Activated naive CD4-positive, alpha-beta T cell treated with anti-CD3 and anti-CD28 coated beads, Interleukin-2, amount 10 ng/mL, durations not matched to agents 7 days and 5 days (primary cell): ENCODE measurements at places on chromosomes 4 and X.

GRCh38 chr4:7769396-7770223 is 170.1 kb downstream of the AFAP1 start:
- DNase-seq = no peak
- H3K27ac ChIP-seq = peak overlapping the region; percentile 84
- peaks cover 30% of the 10 kb centered on the region for H3K36me3 ChIP-seq
- no peaks in the 10 kb centered on the region for H3K27me3 ChIP-seq
- no peak overlapping the region for H3K4me3 ChIP-seq

GRCh38 chrX:78327370-78328086 is at the start of gene CYSLTR1:
Gene CYSLTR1 (minus strand): TSS chrX:78327611. CDS start chrX:78273746, 53,865 bp downstream.
- H3K27me3 ChIP-seq = no peaks in the 10 kb centered on the region
- H3K4me1 ChIP-seq = peaks cover 67% of the 10 kb centered on the region
- peaks cover 11% of the 10 kb centered on the region for H3K36me3 ChIP-seq
- peak within 1 kb of the TSS; percentile 89 for H3K4me3 ChIP-seq
- DNase-seq = no peak

DNA sequence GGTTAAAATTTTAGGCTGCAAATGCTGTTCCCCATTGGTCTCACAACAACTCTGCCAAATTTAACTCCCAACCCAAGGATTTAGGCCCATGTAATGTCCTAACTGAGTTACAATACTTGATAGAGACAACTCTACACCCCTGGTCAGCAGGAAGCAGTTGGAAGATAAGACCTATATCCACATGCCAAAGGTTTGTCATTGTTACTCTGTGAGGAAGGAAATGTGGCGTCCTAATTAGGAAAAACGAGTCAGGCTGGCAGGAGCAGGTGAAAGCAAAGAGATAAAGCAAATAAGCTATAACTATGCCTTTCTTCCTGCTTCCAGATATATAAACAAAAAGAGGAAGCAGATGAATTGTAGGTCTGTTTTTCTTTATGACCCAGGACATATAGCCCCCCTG is 69.1 kb downstream of the SPIN4 start:
- no peaks in the 10 kb centered on the region for H3K4me1 ChIP-seq
- no peak overlapping the region for H3K4me3 ChIP-seq
- DNase-seq = no peak

- no peaks in the 10 kb centered on the region for H3K36me3 ChIP-seq
- H3K27me3 ChIP-seq = no peaks in the 10 kb centered on the region
- no peak overlapping the region for H3K27ac ChIP-seq
- DNase-seq = no peak
- H3K4me3 ChIP-seq = no peak overlapping the region
These were observed 99.8 kb upstream of the RAI2 start for GRCh38 chrX:17960891-17961290.

DNA sequence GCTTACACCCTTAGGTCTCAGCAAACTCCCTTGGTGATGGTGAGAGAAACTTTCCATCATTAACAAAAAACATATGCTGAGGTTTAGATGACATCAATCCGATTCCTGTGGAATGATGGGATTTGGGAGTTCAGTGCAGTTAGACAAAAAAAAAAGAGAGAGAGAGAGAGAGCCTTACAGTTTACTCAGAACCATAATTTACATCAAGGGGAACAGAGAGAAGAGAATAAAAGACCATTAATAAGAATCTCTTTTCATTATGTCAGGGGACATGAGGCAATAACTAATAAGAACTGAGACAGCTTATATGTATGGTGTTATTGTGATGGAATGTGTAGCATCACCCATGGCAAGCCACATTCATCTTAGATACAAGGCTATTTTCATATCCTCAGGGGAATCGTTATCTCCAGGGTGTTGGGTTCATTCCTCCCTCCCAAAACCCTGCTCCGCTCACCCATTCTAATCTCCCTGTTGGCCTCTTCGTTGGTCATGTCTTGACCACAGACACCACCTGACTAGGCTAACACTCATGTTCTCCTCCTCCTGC is 175.7 kb upstream of the MXRA5 start:
- no peaks in the 10 kb centered on the region for H3K4me1 ChIP-seq
- H3K36me3 ChIP-seq = no peaks in the 10 kb centered on the region
- DNase-seq = no peak
- H3K27ac ChIP-seq = no peak overlapping the region
- H3K4me3 ChIP-seq = no peak overlapping the region

DNA sequence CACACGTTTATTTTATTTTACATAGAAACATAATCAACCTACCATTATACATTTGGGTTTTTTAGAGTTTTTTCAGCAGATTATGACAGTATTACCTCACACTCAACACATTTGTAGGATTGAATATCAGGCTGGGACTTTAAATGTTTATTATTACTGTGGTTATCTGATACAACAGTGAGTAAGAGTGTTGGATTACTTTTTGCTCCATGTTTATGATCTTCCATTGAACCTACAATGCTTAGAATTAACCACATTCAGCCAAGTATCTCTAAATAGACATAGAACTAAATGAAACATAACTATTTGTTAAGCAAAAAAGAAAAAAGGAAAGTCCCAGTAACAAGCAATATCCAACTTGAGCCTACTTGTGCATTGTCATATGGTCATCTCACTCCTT is 607.4 kb upstream of the PITX2 start:
- H3K36me3 ChIP-seq = no peaks in the 10 kb centered on the region
- H3K27me3 ChIP-seq = no peaks in the 10 kb centered on the region
- DNase-seq = no peak
- H3K4me3 ChIP-seq = no peak overlapping the region
- no peaks in the 10 kb centered on the region for H3K4me1 ChIP-seq

- no peak overlapping the region for H3K4me3 ChIP-seq
- no peaks in the 10 kb centered on the region for H3K4me1 ChIP-seq
- H3K27me3 ChIP-seq = no peaks in the 10 kb centered on the region
- H3K36me3 ChIP-seq = no peaks in the 10 kb centered on the region
- H3K27ac ChIP-seq = no peak overlapping the region
These were observed 250.3 kb downstream of the GBA3 start for GRCh38 chr4:22942920-22943559.

GRCh38 chr4:128633067-128633466 is 176.4 kb upstream of the JADE1 start:
- no peaks in the 10 kb centered on the region for H3K4me1 ChIP-seq
- H3K36me3 ChIP-seq = no peaks in the 10 kb centered on the region
- no peak for DNase-seq
- no peak overlapping the region for H3K4me3 ChIP-seq
- H3K27ac ChIP-seq = no peak overlapping the region

- H3K27me3 ChIP-seq = peaks cover 3% of the 10 kb centered on the region
- H3K4me3 ChIP-seq = no peak overlapping the region
- H3K27ac ChIP-seq = no peak overlapping the region
- no peaks in the 10 kb centered on the region for H3K36me3 ChIP-seq
- no peak for DNase-seq
These were observed 118.7 kb upstream of the ANXA3 start for GRCh38 chr4:78432896-78433295.

GRCh38 chr4:77156912-77157858 is at the start of gene CCNG2:
Gene CCNG2 (plus strand): TSS chr4:77157207. CDS start chr4:77158533, 1,326 bp downstream.
- DNase-seq = peak; percentile 90
- peaks cover 19% of the 10 kb centered on the region for H3K36me3 ChIP-seq
- peak within 1 kb of the TSS; percentile 97 for H3K27ac ChIP-seq
- H3K4me1 ChIP-seq = peaks cover 43% of the 10 kb centered on the region

DNA sequence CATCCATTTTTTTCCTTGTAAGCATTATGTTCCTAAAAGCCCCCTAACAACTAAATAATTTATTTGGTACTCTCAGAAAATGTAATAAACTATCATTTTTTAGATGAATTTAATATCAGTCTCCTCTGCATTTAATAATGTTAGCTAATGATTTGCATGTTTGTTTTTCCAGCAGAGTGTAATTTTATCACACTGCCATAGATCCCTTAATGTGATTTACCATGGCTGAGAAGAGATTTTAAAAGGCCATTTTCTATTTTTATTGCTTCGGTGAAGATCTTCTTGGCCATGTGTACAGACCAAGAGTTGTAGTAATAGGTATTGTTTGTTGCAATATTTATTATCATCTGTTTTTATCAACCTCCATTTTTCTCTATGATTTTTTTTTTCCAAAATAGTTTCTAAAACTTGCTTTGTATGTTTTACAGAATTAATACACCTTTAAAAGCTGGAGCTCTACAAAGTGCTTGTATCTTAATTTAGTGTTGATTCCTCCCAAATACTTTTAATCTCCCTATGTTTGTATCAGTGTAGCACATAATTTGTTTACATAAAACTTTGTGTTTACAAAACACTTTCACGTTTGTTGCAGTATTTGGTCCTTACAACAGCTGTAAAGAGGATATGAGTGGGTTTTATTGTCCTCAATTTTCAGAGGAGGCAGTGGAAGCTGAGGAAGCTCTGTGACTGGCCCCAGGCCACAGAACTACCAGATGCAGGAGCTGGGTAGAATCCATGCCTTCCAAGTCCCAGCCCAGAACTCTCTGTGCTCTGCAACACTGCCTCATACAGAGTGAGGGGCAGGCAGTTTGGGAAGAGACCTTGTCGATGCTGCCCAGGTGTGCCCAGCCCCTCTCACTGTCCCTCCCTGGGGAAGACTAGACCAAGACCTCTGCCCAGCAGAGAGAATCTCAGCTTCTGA is 58.1 kb downstream of the FAM114A1 start:
- no peak for DNase-seq
- no peak overlapping the region for H3K4me3 ChIP-seq
- peaks cover 6% of the 10 kb centered on the region for H3K27me3 ChIP-seq
- peaks cover 1% of the 10 kb centered on the region for H3K4me1 ChIP-seq
- H3K27ac ChIP-seq = no peak overlapping the region

DNA sequence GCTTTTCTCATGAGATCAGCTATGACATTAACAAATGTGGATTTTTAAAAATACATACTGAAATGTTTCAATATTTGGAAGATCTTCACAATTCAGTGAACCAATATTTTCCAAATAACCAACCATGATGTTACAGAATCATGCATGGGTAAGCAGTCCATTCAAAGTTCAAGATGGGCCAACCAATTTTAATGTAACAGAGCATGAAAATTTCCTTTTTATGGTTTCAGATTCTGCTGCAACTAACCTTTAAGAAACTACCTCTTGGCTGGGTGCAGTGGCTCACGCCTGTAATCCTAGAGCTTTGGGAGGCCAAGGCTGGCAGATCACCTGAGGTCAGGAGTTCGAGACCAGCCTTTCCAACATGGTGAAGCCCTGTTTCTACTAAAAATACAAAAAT is 107.7 kb downstream of the RBM47 start:
- H3K4me3 ChIP-seq = no peak overlapping the region
- DNase-seq = no peak
- H3K27me3 ChIP-seq = peaks cover 14% of the 10 kb centered on the region
- peaks cover 1% of the 10 kb centered on the region for H3K36me3 ChIP-seq

GRCh38 chrX:48540480-48540879 is 966 bp downstream of the TBC1D25 start:
- H3K27me3 ChIP-seq = no peaks in the 10 kb centered on the region
- peaks cover 24% of the 10 kb centered on the region for H3K4me1 ChIP-seq
- peaks cover 15% of the 10 kb centered on the region for H3K36me3 ChIP-seq
- H3K4me3 ChIP-seq = peak overlapping the region; percentile 88

DNA sequence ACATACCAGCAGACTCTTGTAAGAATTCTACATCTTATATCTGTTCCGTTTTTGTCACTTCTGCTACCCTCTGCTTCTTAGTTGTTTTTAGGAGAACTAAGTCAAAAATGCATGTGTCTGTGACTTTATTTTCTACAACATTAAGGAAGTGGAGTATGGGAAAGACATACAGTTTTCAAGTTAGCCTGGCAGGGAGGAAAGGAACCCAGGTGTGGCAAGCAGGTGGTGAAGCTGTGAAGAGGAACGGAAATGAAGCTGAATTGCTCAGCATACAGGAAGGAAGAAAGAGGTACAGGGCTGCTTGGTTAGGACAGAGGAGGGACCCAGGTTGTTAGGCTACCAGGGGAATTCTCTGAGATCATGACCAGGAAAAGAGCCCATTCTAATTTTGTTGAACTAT is 9.4 kb downstream of the GPRIN3 start:
- peak overlapping the region; percentile 77 for H3K4me3 ChIP-seq
- peaks cover 41% of the 10 kb centered on the region for H3K36me3 ChIP-seq
- peak overlapping the region; percentile 97 for H3K27ac ChIP-seq
- DNase-seq = peak; percentile 63
- H3K4me1 ChIP-seq = peaks cover 83% of the 10 kb centered on the region

GRCh38 chr4:164731827-164732474 is 22.0 kb upstream of the SMIM31 start:
- DNase-seq = peak; percentile 55
- H3K36me3 ChIP-seq = no peaks in the 10 kb centered on the region
- H3K4me3 ChIP-seq = no peak overlapping the region
- H3K27ac ChIP-seq = no peak overlapping the region
- H3K4me1 ChIP-seq = peaks cover 4% of the 10 kb centered on the region

DNA sequence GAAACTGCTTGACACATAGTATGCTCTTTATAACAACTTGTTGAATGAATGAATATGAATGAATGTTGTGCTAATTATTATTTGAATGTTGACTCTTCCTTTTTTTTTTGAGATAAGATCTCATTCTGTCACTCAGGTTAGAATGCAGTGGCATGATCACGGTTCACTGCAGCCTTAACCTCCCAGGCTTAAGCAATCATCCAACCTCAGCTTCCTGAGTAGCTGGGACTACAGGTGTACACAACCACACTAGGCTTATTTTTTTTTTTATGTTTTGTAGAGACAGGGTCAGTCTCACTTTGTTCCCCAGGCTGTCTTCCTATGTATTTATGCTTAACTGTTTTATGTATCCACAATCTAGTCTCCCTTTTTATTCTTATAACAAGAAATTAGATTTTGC is 114.7 kb upstream of the WDFY3 start:
- H3K4me3 ChIP-seq = no peak overlapping the region
- H3K4me1 ChIP-seq = no peaks in the 10 kb centered on the region
- no peaks in the 10 kb centered on the region for H3K27me3 ChIP-seq

GRCh38 chr4:179804440-179804839 is 2362.2 kb upstream of the AGA start:
- H3K4me3 ChIP-seq = no peak overlapping the region
- H3K27me3 ChIP-seq = no peaks in the 10 kb centered on the region
- no peaks in the 10 kb centered on the region for H3K36me3 ChIP-seq

DNA sequence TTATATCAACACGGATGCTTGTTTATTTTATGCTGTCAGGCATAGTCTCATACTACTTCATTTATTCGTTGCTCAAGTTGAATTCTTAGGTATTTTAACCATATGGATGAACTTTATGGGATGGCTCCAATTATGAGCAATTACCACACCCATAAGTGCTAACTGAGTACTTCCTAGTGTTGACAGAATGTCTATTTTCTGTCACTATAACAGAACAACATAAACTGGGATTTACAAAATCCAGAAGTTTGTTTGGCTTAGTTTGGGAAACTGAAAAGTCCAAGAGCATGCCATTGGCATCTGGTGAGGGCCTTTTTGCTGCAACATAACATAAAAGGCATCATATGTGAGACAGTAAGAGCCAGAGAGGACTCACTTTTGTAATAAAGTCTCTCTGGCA is 21.0 kb downstream of the SULT1E1 start:
- no peak overlapping the region for H3K4me3 ChIP-seq
- no peak overlapping the region for H3K27ac ChIP-seq
- H3K4me1 ChIP-seq = peaks cover 1% of the 10 kb centered on the region
- no peaks in the 10 kb centered on the region for H3K36me3 ChIP-seq
- peaks cover 5% of the 10 kb centered on the region for H3K27me3 ChIP-seq

GRCh38 chr4:138843616-138844015 is 172.0 kb upstream of the NOCT start:
- no peak for DNase-seq
- peaks cover 16% of the 10 kb centered on the region for H3K27me3 ChIP-seq
- no peak overlapping the region for H3K4me3 ChIP-seq

- peaks cover 4% of the 10 kb centered on the region for H3K4me1 ChIP-seq
- no peak overlapping the region for H3K4me3 ChIP-seq
- H3K27ac ChIP-seq = no peak overlapping the region
- no peaks in the 10 kb centered on the region for H3K36me3 ChIP-seq
- peak; percentile 53 for DNase-seq
These were observed 4.8 kb upstream of the CXCL13 start for GRCh38 chr4:77600521-77601451.

GRCh38 chr4:58602022-58602421 is 1491.8 kb upstream of the IGFBP7 start:
- no peaks in the 10 kb centered on the region for H3K36me3 ChIP-seq
- H3K27ac ChIP-seq = no peak overlapping the region
- no peak for DNase-seq
